ENCODE measurements at places on chromosomes 12 and 14.

- no peak for DNase-seq
Observed at GRCh38 chr14:50739186-50739585, 71.1 kb upstream of the SAV1 start.

- DNase-seq = no peak
Observed at GRCh38 chr14:65261425-65261920, 151.1 kb upstream of the FUT8 start.

GRCh38 chr14:102037686-102038085, 49.2 kb downstream of the HSP90AA1 start:
- DNase-seq = no peak

GRCh38 chr12:108069651-108070165, 59.4 kb upstream of the WSCD2 start:
- no peak for DNase-seq

- no peak for DNase-seq
Observed at GRCh38 chr12:60263161-60263560, 667.3 kb downstream of the SLC16A7 start.

DNA sequence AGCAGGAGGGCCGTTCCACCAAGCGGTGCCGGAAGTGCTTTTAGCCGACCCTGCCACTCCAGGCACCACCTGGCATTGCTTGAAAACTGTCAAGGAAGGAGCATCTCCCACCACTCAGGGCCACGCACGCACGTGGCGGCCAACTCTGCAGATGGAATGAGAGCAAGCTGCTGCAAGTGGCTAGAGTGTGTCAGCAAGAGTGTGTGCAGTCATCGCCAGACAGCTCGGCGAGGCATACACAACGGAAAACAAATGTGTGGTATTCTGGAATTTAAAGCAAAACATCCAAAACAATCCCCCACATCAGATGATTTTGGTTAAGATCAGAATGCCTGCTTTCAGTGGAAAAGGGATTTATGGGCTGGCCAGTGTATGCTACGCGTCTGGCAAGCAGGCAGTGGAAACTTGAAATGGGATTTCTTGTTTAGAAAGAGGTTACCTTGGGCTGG, 11.2 kb downstream of the CD9 start:
- no peak for DNase-seq

DNA sequence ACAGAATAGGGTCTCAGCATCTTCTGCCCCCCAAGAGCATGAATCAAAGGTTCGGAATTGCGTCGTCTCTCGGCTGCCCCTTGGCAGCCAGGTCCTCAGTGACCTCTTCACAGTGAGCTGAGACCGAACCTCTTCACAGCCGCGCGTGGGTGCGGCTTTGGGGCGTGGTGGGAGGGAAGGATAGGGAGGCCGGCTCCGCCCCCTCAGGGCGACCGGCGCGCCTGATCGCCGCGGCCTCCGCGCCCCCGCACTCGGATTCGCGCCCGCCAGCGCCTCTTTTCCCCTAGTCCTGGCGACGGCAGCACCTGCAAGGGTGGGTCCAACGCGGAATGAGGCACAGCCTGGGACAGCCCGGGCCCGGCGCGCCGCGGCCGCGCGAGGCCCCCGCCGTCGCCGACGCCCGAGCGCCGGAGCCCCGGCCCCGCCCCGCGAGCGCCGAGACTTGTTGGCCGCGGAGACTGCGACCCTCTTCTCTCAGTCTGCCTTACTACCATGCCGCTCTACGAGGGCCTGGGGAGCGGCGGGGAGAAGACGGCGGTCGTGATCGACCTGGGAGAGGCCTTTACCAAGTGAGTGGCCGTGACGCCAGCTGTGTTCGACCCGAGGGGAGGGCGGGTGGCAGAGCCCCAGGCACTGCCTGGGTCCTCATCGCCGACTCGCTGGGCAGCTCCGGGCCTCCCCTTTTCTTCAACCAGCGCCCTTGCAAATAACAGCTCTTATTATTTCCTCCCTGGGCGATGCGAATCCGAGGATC, at the start of gene ACTR10:
TSS of gene ACTR10 (plus strand) at position 424 of the 754 bp plus-strand sequence. CDS start at position 493, 69 bp downstream.
- peak; percentile 82 for DNase-seq

GRCh38 chr12:106065506-106065905, 73.2 kb downstream of the NUAK1 start:
- DNase-seq = no peak

DNA sequence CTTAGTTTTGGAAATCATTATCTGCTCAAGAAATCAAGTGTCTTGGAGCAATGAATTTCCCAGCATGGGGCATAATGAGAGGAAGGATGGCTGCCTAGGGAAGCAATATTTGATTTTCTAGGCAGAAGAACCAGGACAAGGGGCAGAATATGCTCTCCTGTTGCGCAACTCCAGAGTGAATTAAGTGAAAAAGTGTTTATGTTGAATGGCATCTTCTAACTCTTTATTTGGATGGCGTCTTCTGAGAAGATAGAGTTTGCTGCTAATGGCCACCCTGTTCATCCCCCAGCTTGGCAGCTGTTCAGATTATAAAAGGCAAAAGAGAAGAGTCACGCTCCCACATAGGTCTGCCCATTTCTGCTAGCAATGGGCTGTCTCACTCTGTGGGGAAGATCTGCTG, 1278.1 kb downstream of the AACS start:
- no peak for DNase-seq

DNA sequence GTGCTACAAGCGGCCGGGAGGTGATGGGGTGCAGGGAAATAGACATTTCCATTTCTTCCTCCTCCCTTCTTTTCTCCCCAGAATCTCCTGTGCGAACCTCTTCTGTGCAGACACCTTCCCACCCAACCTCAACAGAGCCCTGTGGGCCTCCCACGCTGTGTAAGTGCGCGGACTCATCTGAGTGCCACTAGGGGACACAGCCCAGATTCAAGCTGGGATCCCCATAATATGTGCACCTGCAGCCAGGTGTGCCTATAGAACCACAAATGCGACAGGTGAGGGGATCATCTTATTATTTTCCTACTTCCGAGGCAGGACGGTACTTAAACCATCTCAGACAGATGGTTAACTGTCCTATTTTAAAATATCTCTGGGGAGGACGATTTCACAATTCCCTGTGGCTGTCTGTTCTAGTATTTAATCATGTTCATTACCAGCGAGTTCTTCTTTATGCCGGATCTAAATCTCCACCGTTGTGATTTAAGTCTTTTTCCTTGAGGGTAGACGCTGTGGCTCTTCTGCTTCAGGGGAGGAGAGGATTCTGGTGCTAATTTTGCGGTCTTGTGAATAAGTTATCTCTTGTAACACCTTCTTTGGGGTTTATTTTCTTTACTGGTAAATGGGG, 17.2 kb upstream of the CACNA1C start:
- DNase-seq = no peak

DNA sequence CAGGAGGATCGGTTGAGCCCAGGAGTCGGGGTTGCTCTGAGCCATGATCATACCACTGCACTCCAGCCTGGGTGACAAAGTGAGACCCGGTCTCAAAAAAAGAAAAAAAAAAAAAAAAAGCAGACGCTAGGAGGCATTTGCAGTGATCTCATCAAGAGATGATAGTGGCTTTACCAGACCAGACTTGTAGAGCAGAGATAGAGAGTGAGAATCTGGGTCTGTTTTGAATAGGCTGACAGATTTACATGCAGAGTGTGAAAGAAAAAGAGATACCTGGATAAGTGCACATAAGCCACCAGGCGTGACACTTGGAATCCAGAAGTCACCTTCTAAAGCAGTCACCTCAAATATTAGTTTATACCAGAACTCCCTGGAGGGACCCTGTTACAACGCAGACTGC, 21.1 kb upstream of the FLRT2 start:
- no peak for DNase-seq

DNA sequence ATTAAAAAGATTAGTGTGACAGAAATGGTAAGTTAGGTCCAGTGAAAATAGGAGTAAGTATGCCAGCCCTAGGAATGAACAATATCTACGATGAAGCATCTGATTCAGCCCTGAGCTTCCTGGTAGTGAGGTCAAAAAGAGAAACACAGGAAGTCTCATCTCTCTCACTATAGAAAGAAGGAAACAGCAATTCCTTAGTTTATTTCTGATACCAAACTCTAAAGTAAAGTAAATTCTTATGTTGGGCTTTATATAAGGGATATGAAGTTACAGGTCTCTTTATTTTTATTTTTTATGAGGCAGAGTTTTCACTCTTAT, 76.7 kb upstream of the RFLNA start:
- no peak for DNase-seq

DNA sequence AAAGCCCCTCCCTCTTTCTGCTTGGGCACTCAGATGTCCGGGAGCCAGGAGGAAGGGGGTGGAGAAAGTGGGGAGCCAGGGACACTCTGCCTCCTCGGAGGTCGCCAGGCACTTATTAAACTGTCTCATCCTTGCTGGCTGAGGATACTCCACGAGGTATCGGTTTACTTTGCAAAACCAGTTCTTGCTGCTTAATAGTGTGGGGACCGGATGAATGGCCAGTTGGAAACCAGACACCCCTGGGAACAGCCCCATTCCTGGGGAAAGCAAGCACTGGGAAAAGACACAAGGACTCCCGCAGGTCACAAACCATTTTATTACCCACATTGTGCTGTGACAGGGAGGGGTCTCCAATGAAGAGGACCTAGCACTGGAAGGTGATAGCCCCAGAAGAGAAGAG, 34.2 kb downstream of the CCDC88C start:
- DNase-seq = no peak

GRCh38 chr12:91219919-91220318, 37.3 kb upstream of the DCN start:
- no peak for DNase-seq

DNA sequence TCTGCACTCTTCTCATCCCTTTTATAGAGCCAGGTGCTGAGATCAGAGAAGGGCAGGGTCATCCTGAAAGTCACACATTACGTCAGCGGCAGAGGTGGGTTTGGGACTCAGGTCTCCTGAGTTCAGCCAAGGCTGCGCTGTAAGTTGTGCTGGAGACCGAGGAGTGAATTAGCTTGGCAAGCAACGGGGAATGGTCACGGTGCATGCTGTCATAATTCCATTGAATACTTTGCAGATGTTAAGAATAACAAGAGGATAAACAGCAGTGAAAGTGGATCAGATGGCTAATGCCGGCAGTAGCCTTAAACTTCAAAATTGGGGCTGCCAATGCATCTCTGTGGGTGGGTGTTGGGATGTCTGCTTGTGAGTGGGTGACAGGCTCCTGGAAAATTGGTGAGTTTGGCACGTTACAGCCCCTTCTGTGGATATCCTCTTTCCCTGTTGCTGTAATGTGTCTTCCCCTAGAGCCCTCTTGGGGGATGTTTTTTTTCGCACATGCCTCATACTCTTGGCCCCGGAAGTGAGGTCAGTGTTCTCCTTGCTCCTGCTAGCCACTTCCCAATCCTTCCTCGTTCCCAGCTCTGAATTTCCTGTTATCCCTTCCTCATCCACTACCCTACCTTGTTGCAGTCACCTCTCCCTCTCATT, 287.1 kb upstream of the SRRM4 start:
- DNase-seq = no peak

- DNase-seq = no peak
Observed at GRCh38 chr12:15977999-15978951, 67.1 kb downstream of the DERA start.

DNA sequence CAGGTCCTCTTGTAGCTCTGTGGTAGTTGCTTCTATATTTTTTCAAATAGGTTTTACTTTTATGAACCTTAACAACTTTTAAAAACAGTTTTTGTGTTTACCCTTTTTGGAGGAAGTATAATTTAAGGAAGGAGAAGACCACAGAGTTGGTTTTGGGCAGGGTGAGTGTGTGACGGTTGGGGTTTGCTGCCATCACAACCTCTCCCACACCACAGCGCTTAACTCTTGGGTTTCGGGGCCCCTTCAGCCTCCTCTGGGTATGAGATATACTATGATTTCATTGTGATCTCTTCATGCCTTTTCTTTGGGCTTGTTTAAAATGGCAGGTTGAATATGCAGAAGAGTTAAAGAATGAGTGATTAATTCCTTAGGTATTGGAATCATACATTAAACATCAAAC, 228.7 kb upstream of the CRY1 start:
- no peak for DNase-seq

DNA sequence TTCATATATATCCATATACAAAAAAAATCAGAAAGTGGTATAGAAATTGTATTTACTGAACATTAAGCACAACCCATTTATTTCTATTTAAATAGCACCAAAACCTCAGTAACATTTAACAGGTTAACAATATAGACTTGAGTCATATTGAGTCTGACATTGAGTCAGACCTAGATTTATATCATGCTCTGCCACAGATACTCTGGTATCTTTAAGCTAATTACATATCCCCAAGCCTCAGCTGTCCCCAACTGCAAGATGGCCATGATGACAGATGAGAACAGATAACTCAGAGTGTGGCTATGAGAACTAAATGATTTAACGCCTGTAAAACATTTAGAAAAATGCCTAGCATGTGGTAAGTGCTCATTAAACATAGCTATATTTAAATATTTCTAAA, 40.3 kb downstream of the IFNG start:
- no peak for DNase-seq

DNA sequence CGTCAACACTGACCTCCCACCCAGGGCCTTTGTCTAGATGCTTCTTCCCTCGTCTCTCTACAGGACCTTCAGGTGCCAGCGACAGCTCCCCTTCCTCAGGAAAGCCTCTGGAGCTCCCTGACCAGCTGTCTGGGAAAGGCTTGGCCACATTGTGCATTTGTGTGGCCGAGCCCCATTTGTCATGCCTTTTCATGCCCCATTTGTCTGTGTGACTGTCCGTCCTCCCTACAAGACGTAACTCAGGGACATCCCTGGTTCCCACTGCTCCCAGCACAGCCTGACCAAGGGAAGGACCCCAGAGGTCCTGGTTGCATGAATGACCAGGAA, 23.8 kb downstream of the ZFYVE21 start:
- no peak for DNase-seq

- no peak for DNase-seq
Observed at GRCh38 chr12:52232674-52233461, at the start of gene KRT7. KRT7 (plus strand) TSS chr12:52233243; CDS start chr12:52233297, 54 bp downstream.

DNA sequence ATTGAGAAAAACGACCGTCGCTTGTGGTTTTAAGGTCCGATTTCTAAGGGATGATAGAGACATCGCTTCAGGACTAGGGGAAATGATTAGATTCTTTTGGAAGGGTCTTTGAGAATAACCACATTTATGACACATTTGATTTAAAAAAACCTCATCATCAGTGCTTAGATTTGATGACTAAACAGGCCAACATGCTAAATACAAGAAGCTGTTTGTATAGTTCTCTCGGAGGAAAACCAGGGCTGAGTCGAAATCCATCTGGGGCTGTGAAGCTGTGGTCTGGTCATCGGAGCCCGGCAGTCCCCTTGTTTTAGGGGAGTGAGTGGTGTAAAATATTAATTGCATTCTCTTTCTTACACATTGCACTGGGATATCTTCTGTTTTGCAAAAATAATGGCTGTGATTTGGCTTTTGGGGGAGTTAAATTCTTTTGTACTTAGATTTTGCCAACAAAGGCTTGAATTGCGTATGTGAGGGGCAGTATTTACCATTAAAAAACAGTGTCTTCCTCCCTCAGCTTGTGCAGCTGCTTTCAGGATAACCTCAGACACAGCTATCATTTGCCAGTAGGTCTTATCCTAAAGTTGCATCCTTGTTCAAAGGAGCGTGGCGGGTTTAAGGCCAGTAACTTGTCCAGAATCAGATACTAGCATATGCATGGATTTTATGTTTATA, 550 bp downstream of the GNG2 start:
- DNase-seq = no peak

GRCh38 chr14:23125011-23125410, 6.0 kb upstream of the CEBPE start:
- no peak for DNase-seq

Measured in activated T-helper 1 cell treated with Interleukin-2 at 50 U/mL for 16 hours (primary cell).